ENCODE measurements at places on chromosomes 6 and 20.
A peak's percentile ranks its signal among the peaks of the same experiment; 100 is the strongest.

DNA sequence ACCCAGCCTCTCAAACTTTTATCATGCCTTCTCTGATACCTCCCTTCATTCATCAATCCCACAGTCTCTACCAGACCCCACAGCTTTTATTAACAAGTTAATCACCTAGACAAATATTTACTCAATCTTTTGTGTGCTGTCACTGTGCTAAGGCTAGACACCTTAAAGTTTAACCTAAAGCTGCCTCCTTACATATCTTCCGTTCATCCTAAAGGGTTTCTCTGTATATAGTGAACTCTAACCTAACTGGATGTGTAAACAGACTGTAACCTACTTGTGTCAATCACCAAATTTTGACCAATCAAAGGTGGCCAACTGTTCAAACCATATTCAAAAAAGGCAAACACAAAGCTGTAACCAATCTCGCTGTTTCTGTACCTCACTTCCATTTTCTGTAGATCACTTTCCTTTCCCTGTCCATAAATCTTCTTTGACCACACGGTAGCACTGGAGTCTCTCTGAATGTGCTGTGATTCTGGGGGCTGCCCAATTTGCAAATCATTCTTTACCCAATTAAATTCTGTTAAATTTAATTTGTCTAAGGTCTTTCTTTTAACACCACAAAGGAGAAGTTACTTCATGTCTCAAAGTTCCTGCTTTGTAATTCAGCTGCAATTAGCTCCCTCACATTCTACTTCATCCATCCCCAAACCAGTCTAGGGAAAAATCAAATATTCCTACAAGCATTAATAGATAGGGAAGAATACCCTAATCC, 72.5 kb downstream of the ARHGAP18 start:
- DNase-seq = no peak

- DNase-seq = peak; percentile 3
Measured at GRCh38 chr6:153449279-153449678, 318.2 kb upstream of the RGS17 start.

- peak; percentile 54 for DNase-seq
Measured at GRCh38 chr6:25035512-25036435, 100.0 kb upstream of the RIPOR2 start.

GRCh38 chr6:111265842-111266241, 178.5 kb downstream of the SLC16A10 start:
- no peak for DNase-seq

- DNase-seq = peak; percentile 90
Measured at GRCh38 chr6:47785182-47785581, 3.4 kb downstream of the OPN5 start.

GRCh38 chr20:17538517-17539170, 7.5 kb upstream of the BFSP1 start:
- DNase-seq = peak; percentile 20

GRCh38 chr6:11828262-11828870, 49.8 kb upstream of the ADTRP start:
- DNase-seq = no peak

All from renal cortical epithelial cell (primary cell).